ENCODE measurements at places on chromosomes 5 and 9. TPM values are rescaled to one million over a fixed set of nuclear protein-coding genes. Genes with fewer than 3 reads are reported as not detected.

FSTL4 gene
- total RNA-seq: 2.4 TPM

RNF208 gene
- total RNA-seq: 24.0 TPM

CCDC183 gene
- total RNA-seq: 9.0 TPM

SPINK14 gene
- not detected for total RNA-seq

PCDHGA3 gene
- 0.80 TPM for total RNA-seq

SHROOM1 gene
- total RNA-seq: 10.0 TPM
